ENCODE measurements at places on chromosomes 7 and 10.

GRCh38 chr7:107149863-107150262 lies 18.9 kb upstream of the HBP1 start:
- no peak for DNase-seq

GRCh38 chr10:73248259-73248724 lies 1.2 kb upstream of the DNAJC9 start:
- no peak for DNase-seq

- DNase-seq: no peak
These were observed 492.5 kb downstream of the ARL4A start for GRCh38 chr7:13179775-13180523.

- no peak for DNase-seq
These were observed 60.9 kb downstream of the COBL start for GRCh38 chr7:51255536-51256208.

DNA sequence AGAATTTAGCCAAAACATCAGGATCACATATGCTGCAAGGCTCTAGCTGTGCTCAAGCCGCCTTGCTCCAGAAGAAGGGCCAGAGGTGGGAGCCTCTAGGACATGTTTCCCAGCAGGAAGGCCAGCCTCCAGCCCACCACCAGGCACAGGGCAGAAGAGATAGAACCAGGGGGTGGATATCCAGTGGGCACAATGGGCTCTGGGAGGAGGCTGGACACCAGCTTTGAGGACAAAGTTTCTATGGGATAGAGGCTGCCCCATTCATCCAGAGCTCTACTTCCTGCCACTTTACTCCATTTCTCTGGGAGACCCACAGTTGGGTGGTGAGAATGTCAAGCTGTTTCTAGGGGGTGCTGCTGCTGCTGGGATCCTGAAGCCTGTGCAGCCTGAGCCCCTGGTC lies 77.1 kb downstream of the ARHGAP22 start:
- DNase-seq: no peak

- no peak for DNase-seq
These were observed 6.6 kb upstream of the ZNF786 start for GRCh38 chr7:149097088-149097487.

GRCh38 chr10:110932505-110933180 lies 13.2 kb downstream of the SHOC2 start:
- DNase-seq: no peak

DNA sequence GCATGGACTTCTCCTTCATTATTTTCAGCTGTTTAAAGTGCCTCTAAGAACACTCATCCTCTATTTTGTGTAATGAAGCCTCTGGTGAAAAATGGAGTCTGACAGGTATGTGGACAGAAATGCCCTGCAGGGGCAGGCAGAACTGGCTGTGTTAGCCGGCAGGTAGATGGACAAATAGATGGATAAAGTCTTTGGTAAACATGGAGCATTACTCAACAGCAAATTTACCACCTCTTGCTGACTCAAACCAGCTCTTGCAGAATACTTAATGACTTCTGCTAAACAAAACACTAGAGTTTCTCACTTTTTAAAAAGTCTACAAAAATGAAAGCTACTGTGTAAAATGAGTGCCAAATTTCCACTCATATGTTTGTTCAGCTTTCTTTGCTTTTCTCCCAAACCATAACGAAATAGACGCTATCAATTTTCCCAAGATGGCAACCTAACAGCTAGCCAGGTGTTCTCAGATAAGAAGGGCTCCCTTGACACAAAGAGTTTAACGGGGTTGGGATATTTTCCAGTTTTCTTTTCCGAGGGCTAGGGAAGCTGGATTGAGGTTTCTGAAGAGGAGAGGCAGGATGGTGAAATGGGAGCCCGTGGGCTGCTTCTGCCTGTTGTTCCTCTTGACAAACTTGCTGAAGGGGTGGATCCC lies 71.9 kb upstream of the HABP2 start:
- no peak for DNase-seq

DNA sequence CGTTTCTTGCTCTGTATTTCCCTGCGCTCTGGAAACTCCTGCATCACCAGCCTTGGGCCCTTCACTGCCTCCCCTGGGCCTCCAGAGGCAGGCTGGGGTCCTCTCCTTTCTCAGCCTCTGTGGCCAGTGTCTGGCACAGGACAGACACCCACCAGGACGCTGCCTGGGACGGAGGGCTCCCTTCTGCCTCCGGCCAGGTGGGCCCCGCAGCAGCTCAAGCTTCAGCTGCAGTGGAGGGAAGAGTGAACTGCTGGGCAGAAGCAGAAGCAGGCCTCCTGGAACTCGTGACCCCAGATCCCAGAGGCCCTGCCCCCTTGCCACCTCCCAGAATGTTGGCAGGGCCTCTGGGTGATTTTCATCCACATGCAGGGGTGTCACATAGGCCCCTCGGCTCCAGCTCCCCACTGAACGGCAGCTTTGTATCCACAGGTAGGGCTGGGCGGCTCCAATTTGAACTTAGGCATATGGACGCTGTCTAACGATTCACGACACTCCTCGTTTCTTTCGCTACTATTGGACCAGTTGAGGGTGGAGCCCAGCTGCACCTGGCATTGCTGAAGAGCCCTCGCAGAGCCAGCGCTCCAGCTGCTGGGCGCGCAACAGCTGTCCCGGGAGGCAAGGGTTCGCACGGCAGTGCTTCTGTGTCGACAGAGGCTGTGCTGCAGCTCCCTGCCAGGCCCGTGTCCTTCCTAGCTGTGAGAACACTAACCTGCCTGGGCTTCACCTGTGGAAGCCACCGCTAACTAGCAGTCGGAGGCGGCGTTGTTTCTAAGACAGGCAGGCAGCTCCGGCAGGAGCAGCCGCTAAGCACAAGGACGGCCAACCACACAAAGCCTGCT lies 18.4 kb upstream of the GPR146 start:
- no peak for DNase-seq

- DNase-seq: no peak
These were observed 23.2 kb downstream of the NDUFB2 start for GRCh38 chr7:140719721-140720120.

DNA sequence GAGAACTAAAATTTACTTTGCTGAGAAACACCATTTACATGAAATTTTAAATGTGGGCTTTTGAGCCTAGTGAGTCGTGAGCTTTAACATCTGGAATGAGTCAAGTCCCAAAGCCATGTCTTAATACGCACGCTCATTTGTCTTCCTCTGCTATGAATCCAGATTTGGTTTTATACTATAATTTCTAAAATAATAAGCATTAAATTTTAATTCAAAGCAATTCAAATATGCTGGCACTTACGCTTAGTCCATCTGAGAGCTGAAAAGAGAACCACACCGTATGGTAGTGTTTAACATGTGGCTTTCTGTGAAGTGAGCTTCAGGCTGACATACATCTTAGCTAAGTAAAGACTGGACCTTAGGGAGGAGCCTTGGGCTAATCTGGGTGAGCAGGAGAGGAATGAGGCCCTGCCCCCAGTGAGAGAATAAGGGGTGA lies 52.2 kb downstream of the CUBN start:
- DNase-seq: no peak

- no peak for DNase-seq
These were observed 65.1 kb upstream of the PHF14 start for GRCh38 chr7:10908600-10908999.

DNA sequence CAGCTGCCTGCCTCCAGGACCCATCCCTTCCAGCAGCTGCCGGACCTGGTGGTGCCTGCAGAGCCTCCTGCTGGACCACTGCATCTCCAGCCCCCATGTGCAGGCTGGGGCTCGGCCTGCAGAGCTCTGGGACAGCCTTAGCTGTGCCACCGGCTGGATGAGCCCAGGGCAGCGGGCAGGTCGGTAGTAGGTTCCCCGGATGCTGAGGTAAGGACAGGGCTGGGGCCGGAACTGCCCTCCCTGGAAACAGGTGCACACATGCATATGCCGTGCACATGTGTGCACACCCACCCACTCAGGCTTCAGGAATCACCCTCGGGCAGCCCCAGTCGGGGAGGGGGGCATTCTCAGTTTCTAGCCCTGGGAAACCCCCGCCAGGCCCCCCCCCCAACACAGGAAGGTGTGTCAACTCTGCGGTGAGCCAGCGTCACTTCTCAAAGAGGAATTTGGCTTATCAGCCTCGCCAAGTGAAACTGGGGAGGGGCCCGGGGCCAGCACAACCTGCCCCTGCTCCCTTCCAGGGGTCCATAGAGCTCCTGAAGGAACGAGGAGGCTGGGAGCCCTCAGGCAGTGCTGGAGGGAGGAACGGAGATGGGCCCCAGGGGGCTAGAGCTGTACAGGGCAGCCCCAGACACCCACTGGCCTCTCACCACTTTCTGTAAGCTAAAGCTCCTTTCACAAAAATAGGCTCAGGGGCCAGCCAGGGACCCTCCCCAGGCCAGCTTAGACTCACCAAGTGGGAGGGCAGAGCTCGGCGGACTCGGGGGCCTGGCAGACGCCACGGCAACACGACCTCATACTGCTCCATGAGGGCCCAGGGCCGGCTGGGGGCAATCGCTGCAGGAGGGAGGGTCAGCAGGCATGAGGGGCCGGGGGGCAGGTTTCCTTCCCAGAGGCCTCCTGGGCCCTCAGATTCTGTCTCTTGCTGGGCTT lies 1.7 kb downstream of the ADAM8 start:
- DNase-seq: peak; percentile 66

- DNase-seq: peak; percentile 61
These were observed 201.0 kb upstream of the ADARB2 start for GRCh38 chr10:1938317-1938716.

GRCh38 chr10:35394411-35394851 lies 58.1 kb downstream of the CCNY start:
- DNase-seq: no peak

DNA sequence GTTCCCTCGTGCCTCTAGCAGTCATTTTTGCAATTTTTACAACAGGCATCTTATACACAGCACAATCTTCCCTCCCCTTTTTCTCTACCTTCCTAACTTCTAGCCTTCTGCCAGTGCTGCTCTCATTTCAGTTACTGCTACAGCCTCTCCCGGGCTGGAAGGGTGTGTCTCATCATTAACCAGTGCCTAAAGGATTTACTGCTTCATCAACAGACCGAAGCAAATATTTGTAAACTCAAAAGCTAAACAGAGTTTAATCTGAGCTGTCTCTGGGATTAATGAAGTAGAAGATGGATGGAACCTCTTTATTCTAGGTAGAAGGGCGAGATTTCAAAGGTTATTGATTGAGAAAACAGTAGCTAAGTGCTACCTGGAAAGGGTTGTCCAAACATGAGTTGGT lies 94.3 kb downstream of the PRPF18 start:
- DNase-seq: no peak

- no peak for DNase-seq
These were observed 71.1 kb upstream of the CFAP46 start for GRCh38 chr10:133013463-133013862.

GRCh38 chr7:119482671-119483070 lies 790.3 kb upstream of the KCND2 start:
- DNase-seq: no peak

GRCh38 chr10:94902570-94902969 lies 35.9 kb upstream of the CYP2C9 start:
- no peak for DNase-seq

DNA sequence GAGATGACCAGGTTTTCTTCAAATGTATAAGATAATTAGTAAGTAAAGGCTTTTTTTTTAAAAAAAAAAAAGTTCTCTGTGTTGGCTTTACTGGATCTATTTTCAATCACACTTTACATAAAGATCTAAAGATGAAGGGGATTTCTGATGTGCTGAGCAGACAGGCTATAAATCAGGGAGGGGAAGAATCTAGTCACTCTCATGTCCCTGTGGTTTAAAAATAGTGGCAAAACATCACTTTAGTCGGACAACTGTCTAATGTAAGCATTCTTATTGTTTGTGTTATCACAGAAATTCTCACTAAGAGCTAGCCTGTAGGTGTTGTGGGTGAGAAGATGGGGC lies 132.7 kb downstream of the ICA1 start:
- no peak for DNase-seq

DNA sequence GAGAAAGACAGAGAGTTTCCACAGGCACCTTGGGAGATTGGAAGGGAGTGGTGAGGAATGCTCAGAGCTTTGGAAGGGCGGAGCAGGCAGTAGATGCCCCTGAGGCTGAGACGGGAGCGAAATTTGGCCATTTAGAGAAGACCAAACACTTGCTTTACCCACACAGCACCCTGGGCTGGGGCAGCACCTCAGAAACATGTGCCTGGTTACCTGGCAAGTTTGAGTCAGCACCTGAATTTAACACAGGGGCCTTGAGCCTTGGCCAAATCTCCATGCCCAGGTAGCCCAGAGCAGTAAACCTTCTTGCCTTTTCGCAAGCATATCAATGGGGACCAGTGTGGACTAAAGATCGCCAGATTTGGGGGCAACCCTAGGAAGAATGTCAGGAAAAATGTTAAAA lies 111.9 kb upstream of the NFE2L3 start:
- no peak for DNase-seq

DNA sequence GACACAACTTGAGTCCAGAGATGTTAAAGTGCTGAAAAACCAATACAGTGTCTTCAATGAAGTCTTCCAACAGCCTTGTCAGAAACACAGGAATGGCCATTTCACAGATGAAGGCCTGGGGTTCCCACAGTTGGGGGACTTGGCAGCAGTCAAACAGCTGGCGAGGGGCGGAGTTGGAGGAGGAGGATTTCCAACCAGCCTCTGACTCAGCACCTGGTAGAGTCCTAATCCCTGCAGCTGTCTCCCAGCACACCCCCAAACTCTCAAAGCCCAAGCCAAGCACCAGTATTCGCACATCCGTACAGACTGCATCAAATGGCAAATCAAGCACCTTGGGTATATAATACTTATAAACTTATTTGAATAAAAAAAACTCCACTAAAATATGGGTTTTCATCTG lies 28.0 kb downstream of the CTBP2 start:
- no peak for DNase-seq

- no peak for DNase-seq
These were observed 24.8 kb upstream of the ZNF800 start for GRCh38 chr7:127417346-127417745.

DNA sequence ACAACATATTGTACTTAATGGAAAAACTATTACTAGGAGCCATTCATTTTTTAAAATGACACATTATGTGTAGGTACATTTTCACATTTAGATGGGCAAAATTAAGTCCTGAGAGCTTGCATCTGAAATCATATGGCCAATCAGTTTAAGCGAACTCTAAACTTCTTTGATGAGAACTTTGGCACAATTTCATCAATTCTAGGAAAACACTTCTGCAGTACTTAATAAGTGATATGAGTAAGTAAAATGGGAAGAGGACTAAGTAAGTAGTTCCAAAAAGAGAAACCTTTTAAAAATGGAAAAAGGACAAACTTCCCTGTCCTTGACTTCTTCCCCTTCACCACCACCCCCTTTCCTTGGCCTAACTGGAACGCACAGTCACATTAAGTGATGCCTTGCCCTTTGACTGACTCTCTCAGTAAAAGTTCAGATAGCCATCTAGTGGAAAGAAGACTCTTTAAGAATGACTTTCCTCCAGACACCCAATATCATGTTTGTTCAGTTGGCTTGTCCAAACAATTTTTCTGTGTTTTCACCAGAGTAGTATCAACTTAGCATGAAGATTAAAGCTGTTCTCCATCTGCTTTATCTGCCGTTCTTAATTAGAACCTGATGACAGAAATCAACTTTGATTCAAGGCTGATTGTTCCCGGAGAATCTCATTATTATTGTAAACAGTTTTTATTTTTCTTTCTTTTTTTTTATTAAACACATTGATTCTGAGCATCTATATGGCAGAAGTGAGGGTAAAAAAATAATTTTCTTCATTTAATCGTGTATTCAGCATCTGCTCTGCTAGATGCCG lies 45.1 kb downstream of the CNNM2 start:
- DNase-seq: no peak

GRCh38 chr7:68319061-68319460 lies 1279.2 kb upstream of the AUTS2 start:
- DNase-seq: no peak
